ENCODE measurements at places on chromosomes 1 and 21. TPM values are rescaled to one million over a fixed set of nuclear protein-coding genes. Genes with fewer than 3 reads are reported as not detected.

The TMEM61 gene
- not detected for total RNA-seq

The HP1BP3 gene
- total RNA-seq: 137 TPM

The CNST gene
- total RNA-seq: 48.5 TPM

The EXTL1 gene
- total RNA-seq: 1.6 TPM

DNA sequence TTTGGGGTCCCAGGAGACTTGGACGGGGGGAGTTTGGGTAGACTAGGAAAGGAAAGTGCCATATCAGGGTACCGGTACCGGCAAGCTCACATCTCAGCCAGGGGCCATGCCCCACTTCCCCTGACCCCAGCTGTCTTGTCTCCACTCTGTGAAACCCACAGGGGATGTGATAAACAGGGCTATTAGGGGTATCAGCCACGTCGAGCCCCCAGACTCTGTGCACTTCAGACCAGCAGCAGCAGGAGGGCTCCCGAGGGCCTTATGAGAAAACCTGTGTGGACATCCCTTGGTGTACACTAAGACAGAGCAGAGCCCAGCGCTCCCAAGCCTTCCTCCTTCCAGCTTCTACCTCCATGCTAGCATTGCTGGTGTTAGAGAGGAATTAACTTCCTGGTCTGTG lies 46.3 kb downstream of the TNNT2 start:
- ATAC-seq: no peak

DNA sequence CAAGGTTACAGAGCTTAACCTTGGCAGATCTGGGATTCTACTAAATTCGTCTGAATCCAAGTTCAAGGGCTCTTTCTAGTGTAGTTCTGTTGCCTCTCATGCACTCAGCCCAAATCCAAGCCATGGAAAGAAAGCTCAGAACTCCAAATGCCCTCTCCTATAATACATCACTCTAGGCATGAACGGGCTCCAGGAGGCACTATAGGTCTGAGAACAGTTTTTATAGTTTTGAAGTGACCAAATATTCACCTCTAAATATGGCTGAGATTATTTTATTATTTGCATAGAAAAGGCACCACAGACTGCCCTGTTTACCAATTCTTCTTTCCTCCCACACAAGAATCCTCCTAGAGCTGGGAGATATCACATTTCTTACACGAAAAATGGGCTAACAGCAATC lies 327.9 kb upstream of the BEND5 start:
- no peak for ATAC-seq

DNA sequence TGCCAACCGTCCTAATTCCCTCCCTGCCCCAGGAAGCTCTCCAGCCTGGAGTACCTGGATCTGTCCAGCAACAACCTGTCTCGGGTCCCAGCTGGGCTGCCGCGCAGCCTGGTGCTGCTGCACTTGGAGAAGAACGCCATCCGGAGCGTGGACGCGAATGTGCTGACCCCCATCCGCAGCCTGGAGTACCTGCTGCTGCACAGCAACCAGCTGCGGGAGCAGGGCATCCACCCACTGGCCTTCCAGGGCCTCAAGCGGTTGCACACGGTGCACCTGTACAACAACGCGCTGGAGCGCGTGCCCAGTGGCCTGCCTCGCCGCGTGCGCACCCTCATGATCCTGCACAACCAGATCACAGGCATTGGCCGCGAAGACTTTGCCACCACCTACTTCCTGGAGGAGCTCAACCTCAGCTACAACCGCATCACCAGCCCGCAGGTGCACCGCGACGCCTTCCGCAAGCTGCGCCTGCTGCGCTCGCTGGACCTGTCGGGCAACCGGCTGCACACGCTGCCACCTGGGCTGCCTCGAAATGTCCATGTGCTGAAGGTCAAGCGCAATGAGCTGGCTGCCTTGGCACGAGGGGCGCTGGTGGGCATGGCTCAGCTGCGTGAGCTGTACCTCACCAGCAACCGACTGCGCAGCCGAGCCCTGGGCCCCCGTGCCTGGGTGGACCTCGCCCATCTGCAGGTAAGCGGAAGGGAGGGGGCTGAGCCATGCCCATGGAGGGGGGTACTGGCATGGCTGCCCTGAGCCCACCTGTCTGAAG lies 16.5 kb downstream of the PODN start:
- ATAC-seq: no peak

- no peak for ATAC-seq
Observed at GRCh38 chr1:25020851-25021590, 90.9 kb upstream of the RUNX3 start.

GRCh38 chr1:226110249-226111097 lies 48.0 kb downstream of the H3-3A start:
- ATAC-seq: peak; percentile 65

- peak; percentile 27 for ATAC-seq
Observed at GRCh38 chr1:26787381-26787705, 407 bp upstream of the PIGV start.

GRCh38 chr1:156513185-156513584 lies 12.6 kb upstream of the MEF2D start:
- ATAC-seq: no peak

DNA sequence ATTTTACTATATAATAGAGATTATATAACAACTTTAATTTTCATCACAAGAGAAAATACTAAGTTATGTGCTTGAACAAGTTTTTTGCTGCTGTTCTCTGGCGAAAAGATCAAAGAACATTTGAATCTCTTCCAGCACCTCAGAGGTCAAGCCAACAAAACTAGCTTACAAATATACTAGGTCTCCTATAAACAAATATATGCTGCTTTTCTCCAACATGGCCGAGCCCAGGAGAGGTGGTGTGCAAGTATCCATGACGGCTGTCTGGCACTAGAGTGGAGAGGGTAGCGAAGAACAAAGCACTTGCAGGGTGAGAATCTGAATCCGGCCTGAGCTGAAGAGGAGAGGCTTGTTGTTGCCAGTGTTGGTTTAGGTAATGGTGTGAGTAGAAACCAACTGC lies 7.5 kb upstream of the FMO3 start:
- no peak for ATAC-seq

- no peak for ATAC-seq
Observed at GRCh38 chr1:237677979-237678378, 212.7 kb downstream of the ZP4 start.

DNA sequence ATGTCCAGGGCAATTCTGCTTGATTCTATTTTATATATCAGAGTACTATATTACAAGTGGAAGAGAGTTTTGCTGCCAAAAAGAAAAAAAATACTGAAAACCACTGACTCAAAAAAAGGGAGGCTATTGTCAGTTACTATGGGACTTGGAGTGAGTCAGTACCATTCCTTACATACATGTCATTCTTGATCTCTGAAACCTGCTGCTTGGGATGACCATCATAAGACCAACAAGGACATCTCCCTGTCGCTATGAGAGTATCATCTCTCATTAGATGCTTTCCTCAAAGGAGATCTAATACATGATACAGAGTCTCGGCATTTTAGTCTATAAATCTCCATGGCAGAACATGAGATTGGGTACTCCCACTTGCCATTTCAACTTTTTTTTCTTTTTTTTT lies 11.8 kb upstream of the INPP5B start:
- ATAC-seq: no peak

DNA sequence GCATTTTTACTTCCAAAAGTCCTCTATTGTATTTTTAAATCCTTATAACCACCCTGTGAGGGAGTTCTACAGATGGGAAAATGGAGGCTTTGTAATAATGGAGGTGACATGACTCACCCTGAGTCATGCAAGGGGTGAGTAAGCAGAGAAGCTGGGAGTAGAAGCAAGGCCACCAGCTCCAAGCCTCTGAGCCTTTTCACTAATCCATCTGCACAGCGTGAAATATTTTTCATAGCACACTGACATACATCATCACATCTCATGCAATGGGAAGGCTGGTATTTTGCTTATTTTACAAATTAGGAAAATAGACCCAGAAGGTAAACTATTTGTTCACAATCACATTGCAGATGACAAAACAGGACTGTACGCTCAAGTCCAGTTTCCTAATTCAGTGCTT lies 96.9 kb downstream of the KCNH1 start:
- peak; percentile 98 for ATAC-seq

DNA sequence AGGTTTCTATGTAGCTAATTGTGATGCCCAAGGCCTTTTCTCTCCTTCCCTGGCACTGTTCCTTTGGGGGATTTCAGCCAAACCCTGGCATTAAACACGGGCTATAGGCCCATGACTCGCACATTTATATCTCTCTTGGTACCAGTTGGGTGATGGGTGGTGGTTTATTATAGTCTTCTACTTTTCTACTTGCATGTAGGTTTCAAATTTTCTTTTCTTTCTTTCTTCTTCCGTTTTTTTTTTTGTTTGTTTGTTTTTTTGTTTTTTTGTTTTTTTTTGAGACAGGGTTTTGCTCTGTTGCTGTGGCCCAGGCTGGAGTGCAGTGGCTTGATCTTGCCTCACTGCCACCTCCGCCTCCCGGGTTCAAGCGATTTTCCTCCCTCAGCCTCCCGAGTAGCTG lies 1.1 kb downstream of the IL10RB start:
- no peak for ATAC-seq

GRCh38 chr21:42176859-42177258 lies 42.1 kb upstream of the ABCG1 start:
- no peak for ATAC-seq

DNA sequence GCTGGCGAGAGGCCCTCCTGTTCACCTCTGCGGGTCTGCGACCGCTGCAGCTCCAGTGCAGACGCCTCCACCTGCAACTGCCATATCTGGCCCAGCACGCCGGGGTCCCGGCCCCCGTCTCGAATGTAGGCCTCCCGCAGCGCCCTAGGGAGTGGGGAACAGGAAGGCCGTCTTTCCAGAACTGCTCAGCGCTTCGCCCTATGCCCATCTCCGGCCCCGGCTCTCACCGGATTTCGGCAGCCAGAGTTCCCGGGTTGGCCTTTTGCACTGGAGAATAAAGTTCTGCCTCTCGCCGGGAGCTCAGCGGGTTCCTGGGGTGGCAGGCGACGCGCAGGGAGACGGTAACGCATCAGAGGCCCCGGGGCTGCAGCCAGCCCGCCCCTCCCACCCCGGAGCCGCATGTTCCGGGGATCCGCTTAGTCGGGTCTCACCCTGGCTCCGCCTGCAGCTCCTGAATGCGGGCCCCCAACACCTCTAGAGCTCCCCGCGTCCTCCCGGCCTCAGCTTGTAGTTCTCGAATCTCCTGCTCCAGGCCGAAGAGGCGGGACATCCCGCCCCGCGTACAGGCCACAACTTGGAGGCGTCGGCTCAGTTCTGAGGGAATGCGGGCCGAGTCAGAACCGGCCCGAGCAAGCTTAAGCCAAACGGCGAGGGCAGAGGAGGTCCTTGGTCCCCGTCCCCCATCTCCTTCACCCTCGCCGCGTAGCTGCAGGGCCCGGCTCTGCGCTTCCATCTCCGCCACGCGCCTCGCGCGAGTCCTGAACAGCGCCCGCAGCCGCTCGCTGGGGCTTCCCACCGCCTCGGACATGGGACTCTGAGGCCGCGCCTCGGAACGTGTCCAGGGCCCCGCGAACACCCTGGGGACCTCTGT lies 1.1 kb downstream of the CCDC17 start:
- ATAC-seq: no peak

- ATAC-seq: no peak
Observed at GRCh38 chr1:54600947-54601721, 22.2 kb downstream of the FAM151A start.

- no peak for ATAC-seq
Observed at GRCh38 chr1:43421396-43421795, 31.7 kb downstream of the SZT2 start.

GRCh38 chr1:156134716-156135435 lies 18.5 kb upstream of the SEMA4A start:
- ATAC-seq: no peak

DNA sequence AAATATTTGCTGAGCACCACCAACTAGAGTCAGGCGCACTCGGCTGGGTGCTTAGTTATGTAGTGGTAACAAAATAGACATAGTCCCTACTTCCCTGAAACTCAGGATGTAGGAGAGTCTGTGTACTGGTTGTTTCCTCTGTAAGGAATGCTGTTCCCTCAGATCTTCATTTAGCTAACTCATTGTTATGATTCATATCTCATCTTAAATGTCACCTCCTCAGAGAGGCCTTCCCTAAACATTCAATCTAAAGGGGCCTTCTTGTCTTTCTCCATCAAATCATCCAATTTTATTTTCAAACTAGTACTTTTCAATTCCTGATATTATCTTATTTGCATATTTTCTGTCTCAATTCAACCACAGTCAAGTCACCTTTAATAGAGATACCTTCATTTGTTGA lies 132.9 kb downstream of the PIK3R3 start:
- no peak for ATAC-seq

DNA sequence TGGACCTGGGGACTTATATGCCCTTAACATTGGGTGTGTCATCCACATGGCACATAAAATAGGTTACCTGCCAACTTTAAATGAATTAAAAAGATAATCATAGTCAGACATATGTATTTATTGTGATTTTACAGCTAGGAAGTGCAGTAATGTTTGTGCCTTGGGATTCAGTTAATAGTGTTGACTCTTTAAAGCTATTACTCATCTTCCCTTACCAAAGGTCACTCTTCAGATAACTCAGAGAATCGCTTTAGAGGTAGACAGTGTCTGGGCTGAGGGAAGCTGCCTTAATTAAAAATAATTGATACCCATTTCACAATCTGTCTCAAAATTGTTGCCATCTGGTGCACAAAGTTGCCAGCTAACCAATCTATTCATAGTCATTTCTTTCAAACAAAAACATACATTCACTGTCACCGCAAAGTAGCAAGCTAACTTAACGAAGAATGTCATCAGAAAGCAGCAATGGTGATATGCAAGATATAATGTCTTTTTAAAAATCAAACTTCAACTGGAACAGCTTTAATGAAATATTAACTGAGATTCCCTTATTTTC lies 3.0 kb upstream of the KRTAP15-1 start:
- ATAC-seq: peak; percentile 63

DNA sequence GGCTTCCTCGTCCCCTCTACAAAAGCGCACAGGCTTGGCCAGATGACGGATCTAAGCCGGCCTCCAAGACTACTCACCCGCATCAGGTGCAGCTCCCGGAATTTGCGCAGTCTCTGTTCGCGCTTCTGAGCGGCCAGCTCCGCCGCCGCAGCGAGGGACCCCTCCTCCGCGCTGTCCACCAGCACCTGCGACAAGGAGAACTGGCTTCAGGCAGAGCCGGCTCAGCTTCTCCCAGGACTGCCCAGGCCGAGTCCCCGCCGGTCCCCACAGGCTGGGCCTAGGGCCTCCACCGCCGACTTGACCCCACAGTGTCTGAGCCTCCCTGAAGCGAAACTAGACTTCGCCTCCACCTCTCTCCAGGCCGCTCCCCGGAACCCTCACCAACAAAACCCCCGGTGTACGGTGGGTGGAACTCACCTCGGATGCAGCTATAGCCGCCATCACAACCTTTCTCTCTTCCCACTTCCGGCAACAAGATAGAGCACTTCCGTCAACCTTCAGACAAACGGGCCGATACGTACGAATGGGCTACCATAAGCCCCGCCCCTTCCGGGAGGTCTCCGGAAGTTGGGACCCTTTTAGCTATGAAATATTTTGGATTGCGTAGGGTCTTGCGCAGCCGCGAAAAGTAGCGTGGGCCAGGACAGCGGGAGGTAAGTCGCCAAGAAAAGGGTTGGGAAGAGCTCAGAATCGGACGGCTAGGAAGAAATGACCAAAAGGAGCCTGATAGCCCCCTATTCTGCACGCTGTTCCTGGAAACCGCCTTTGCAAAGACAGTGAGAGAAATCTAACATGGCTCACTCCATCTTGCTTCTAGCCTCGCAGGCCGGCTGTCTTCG lies at the start of gene SYF2:
Gene SYF2, minus strand, starts transcription at position 476 of the 839 bp plus-strand sequence. Its CDS starts 35 bp downstream, at position 441.
- ATAC-seq: peak; percentile 94
